ENCODE measurements at places on chromosomes 4 and X.

- no peak for DNase-seq
Observed at GRCh38 chrX:17187136-17187756, 187.8 kb upstream of the NHS start.

GRCh38 chr4:40881096-40881495 is 131.3 kb downstream of the NSUN7 start:
- no peak for DNase-seq

GRCh38 chr4:41507291-41507947 is 30.5 kb upstream of the LIMCH1 start:
- no peak for DNase-seq

DNA sequence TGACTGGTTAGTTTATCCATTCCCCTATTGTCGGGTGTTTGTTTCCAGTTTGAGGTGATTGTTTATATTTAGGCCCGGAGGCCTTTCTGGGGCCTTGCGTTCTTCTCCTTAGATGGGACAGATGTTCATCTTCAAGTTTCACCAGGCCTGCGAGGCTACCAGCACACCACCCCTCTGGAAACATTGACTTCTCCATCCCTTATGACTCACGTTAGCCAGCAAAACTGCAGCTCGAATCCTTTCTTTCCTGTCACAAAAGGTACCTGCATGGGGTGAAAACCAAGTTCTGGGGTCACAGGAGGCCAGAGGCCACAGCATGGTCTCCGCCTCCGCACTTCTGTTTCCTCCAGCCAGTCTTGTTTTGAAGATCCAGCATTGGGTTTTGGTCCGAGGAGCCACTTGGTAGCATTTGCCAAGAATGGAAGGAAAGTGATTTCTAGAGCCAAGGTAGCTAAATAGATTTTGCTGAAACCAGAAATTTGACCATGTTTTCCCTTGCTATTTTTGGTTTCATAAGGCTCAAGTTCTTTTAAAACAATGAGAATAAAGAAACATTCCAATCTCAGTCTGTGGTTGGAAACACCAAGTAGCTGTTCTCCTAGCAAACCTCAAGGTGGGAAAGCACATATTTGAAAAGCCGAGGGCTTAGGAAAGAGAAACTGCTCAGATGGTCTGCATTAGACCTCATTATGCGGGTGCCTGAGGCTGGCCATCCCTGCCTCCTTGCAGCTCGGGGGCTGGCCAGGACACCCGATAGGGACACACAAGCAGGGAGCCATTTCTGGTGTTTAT is 5.6 kb downstream of the NYX start:
- no peak for DNase-seq

- peak; percentile 23 for DNase-seq
Observed at GRCh38 chr4:74370912-74371311, 6.0 kb downstream of the EREG start.

GRCh38 chr4:185965426-185966384 is 103.3 kb upstream of the TLR3 start:
- DNase-seq, result no peak

- no peak for DNase-seq
Observed at GRCh38 chr4:79330720-79331119, 4.9 kb upstream of the NAA11 start.

- no peak for DNase-seq
Observed at GRCh38 chr4:43224559-43224958, 332.0 kb downstream of the GRXCR1 start.

DNA sequence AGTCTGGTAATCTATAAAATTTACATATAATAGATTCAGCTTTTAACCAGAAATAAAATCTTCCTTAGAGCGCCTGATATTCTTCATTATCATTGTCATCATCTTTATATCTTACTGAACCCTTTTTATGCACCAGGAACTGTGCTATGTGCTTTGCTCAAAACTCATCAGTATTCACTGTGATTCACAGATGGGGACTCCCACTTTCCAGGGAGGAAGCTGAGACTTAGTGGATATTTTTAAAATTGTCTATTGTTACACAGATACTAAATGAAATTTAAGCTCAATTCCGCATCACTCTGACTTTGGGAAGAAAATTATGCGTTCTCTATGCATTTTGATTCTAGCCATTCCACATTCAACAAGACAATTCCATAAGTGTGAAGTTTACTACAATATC is 34.8 kb upstream of the SULT1E1 start:
- DNase-seq, result no peak

DNA sequence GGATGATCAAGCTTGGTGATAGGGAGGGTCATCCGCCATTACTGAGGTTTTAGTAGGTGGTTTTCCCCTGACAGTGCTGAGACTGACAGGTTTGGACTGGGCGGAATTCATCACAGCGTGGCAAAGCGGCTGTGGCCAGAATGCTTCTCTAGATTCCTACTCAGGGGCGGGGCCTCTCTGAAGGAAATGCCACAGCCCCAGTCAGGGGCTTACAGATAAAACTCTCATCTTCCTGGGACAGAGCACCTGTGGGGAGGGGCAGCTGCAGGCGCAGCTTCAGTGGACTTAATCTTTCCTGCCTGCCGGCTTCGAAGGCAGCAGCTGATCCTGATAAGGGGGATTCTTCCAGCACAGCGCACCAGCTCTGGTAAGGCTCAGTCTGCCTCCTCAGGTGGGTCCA is 316.7 kb downstream of the RPA4 start:
- no peak for DNase-seq

- DNase-seq, result no peak
Observed at GRCh38 chr4:16573739-16574138, 324.7 kb downstream of the LDB2 start.

- DNase-seq, result peak; percentile 68
Observed at GRCh38 chrX:30620980-30621618, 32.1 kb upstream of the GK start.

GRCh38 chrX:106263817-106264216 is 95.7 kb downstream of the PWWP3B start:
- DNase-seq, result no peak

- DNase-seq, result no peak
Observed at GRCh38 chrX:53089224-53089842, 4.6 kb upstream of the KANTR start.

DNA sequence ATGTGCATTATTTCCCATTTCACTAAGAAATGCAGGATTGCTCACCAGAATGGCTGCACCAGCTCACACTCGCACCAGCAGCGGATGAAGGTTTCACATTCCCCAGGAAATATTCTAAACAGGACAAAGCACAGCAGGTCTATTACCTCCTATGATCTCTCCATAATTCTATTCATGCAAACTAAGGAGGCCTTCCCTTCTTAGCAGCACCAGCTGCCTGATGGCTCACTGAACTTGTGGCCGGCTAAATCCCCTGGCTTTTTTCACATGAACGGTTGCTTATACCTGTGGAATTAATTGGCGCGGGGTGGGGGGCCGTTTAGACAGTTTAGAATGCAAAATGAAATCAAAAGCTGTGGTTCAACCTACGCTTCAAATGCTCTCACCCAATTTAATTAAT is 73.5 kb upstream of the SRD5A3 start:
- DNase-seq, result no peak

- no peak for DNase-seq
Observed at GRCh38 chr4:44221407-44221806, 227.2 kb downstream of the KCTD8 start.

DNA sequence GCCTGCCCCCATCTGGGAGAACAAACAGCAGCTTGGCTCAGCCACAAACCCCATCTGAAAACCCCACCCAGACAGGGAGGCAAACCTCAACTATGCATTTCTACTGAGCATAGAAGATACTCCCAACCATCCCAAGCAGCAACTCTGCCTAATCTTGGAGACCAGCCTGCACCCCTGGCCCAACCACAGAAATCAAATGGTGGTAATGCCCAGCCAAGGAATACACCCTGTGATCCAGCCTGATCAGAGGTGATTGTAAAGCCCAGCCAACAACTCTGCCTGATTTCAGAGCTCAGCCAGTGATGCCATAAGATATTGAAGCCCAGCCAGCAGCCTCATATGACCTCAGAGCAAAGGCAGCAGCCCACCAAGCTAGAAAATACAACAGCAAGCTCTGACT is 19.8 kb downstream of the TMLHE start:
- DNase-seq, result no peak

GRCh38 chr4:148044089-148044911 is 312.4 kb downstream of the ARHGAP10 start:
- no peak for DNase-seq

DNA sequence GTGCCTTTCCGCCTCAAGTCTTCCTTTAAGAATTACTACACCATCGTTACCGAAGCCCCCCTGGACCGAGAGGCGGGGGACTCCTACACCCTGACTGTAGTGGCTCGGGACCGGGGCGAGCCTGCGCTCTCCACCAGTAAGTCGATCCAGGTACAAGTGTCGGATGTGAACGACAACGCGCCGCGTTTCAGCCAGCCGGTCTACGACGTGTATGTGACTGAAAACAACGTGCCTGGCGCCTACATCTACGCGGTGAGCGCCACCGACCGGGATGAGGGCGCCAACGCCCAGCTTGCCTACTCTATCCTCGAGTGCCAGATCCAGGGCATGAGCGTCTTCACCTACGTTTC is 2.2 kb downstream of the PCDH10 start:
- peak; percentile 78 for DNase-seq

All from head of caudate nucleus (tissue), 42 donors.